ENCODE measurements at places on chromosomes 16 and 17.

DNA sequence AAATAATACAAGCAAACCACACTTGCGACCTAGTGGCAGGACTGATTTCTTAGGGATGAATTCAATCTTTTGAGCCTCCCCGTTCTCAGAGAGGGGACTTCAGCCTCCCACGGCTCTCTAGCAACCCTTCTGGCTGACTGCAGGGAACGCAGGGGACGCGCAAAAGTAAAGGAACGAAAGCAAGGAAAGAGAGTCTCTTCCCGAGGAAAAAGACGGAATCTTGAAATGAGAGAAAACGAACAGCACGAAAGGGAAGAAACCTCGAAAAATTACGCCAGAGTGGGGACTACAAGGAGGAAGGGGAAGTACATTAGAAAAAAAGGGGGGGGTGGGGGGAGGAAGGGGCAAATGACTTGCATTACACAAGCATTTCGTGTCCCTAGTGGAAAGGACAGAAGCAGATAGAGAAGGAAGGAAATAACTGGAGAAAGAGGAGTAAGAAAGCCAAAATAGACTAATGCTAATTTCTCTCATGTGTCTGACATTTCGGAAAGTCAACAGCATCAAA is 1.2 kb downstream of the GRB2 start:
- no peak for DNase-seq

- DNase-seq = no peak
Measured at GRCh38 chr17:36870720-36870999, 66.6 kb upstream of the LHX1 start.

DNA sequence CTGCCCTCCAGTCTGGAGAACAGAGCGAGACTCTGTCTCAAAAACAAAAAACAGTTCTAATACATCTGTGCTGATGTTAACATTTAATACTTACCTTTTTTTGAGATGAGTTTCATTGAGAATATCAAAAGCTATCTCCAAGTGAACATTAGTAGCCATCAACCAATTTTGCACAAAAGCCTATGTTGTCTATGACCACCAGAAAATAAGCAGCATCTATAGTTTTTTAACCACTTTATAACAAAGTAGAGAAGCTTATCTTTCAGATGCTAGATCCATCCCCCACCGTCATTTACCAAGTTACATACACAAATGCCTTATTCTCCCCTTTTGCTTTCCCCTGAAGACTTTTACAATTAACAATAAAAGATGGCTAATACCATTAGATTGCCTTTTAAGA is 4.1 kb downstream of the SRSF1 start:
- DNase-seq = no peak

GRCh38 chr17:39576187-39576586 is 31.5 kb downstream of the NEUROD2 start:
- no peak for DNase-seq

GRCh38 chr17:46935658-46936266 is 12.8 kb downstream of the GOSR2 start:
- no peak for DNase-seq

DNA sequence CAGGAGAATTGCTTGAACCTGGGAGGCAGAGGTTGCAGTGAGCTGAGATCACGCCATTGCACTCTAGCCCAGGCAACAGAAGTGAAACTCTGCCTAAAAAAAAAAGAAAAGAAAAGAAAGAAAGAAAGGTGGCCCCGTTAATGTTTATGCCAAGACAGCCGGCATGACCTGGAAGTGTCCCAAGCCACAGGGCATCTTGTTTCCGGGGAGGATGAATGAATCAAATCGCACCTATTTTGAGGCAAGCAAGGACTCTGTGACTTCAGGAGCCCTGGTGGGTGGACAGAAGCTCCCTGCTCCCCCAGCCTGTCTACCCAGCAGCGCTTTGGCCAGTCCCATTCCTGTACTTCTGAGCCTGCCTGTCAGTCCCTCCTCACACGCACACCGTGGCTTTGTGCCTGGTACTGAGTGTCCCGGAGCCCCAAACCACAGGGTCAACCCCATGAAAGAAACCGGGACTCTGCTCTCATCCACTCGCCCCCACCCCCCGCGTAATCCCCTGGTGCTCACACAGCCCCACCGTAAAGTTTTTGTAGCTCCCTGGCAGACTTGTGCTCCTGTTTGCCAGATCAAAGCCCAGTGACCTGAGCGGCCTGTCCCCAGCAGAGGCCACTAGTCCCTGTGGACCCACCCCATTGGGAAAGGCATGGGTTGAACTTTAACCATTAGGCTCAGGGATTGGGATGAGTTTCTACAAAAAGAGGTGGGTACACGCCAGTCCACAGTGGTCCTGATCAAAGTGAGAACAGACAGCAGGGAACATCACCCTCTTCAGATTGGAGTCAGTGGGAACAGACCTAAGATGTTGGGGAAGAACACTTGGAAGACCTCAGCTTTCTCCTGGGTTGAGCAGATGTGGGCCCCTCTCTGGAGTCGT is 19.3 kb downstream of the CD2BP2 start:
- DNase-seq = no peak

DNA sequence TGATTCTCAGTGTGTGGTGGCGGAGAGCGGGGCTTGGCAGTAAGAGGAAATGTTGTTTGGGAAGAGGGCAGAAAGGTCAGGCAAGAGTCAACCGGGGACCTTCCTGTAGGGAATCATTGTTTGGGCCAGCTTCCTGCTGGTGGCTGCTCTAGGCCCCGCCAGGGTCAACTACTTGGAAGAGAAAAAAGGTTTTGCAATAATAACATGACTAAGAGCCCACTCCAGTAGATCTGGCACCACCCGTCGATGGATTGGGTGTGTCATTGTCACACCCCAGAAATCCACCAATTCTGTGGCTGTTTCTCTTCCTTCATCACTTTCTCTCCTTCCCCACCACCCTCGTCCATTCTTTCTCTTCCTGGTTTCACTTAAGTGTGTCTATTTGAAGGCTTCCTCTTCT is 4.2 kb upstream of the KRT24 start:
- no peak for DNase-seq

DNA sequence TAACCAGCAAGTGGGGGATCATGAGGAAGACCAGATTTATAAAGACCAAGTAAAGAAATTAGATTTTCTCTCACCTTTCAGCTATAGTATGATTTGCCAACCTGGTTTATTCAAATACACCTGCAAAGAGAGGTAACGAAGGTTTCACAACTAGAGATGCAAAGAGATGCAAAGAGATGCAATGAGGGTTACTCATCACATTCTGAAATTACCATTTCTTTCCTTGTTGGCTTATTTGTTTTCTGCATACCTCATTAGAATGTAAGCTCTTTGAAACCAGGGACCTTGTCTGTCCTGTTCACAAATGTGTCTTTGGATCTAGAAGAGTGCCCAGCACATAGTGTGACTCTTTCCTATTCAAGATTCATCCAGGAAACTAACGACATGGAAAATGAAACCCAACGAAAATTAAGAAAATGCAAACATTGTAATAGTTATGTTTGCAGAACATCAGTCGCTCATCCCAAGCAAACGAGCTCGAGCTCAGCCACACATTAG is 9.0 kb upstream of the LONP2 start:
- no peak for DNase-seq

DNA sequence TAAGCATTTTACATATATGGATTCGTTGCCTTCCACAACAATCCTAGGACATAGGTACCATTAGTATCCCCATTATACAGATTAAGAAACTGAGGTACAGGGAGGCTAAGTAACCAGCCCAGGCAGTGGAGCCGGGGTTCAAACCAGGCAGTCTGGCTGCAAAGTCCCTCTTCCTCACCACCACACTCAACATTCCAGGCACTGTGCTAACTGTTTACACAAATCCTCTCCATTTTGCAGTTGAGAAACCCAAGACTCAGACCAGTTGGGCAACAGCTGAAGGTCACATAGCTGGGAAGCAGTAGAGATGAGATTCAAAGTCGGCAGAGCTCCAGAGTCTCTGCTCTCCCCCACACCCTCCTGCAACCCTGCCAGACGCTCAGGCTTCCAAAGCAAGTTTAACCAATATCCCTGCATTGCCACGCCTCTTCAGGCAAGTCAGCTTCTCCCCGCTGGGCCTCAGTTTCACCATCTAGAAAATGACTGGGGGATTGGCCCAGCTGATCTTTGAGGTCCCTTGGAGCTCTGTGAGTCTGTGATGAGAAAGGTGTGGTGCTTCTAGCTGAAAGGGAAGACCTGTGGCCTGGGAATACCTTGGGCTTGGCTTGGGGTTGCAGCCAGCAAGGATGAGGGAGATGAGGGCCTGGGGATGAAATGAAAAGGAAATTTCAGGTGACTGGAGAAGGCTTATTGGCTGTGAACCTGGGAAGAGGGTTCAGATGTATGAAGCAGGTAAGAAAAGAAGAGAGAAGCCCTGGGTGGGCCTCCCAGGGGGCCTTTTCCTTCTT is 14.0 kb downstream of the CCR7 start:
- DNase-seq = no peak

DNA sequence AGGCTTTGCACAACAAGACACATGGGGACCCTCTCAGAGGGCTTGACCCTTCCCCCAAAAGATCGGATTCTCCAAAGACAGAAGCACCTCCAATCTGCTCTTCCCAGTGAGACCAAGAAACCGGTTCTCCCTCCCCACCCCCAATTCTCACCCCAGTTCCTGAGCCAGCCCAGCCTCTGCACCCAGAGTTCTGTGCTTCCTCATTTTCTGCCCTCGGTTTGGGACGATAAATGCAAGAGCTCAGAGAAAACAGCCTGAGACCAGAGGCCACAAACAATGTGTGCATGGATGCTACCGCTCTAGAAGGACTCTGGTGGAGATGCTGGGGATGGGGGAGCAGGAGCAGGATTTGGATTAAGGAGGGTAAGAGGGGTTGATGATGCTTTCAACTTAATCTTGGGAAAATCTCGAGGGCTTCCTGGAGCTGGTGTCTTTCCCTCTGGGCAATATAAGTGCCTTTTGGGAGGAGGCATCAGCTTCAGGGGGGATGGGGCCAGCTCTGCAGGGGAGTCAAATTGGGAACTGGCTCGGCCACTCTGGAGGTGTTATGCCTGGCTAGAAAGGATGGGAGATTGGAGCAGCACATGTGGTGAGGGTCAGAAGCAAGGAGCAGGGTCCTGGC is 6.0 kb downstream of the KRT15 start:
- DNase-seq = no peak

Measured in stimulated activated CD4-positive, alpha-beta T cell treated with anti-CD3 and anti-CD28 coated beads, TNF-alpha, amount 100 ng/mL, for 1 hour (primary cell).